Activated naive CD8-positive, alpha-beta T cell treated with anti-CD3 and anti-CD28 coated beads for 36 hours (primary cell): ENCODE measurements at places on chromosomes 16 and 17. TPM values are rescaled to one million over a fixed set of nuclear protein-coding genes. Genes with fewer than 3 reads are reported as not detected.

DNA sequence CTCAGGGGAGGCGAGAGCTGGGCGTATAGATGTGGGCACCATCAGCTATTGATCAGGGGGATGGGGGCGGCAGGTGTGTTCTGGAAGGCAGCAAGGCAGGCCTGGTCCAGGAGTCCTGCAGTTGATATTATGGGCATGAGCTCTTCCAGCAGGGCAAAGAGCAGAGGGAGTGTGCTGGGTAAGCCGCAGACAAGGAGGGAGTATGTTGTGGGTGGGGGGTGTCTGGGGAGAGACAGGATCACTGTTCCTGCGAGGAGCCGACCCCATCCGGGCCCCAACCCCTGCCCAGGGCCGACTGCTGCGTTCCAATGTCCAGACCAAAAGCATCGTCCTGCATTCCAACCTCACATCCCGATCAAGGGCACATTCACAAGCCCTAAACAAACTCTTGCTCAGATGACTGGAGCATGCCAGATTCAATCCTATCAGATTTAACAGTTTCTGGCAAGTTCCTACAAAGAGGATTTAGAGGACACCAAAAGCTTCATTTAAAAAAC, 9.2 kb downstream of the MXRA7 start:
- no peak overlapping the region for H3K27ac ChIP-seq
- no peaks in the 10 kb centered on the region for H3K27me3 ChIP-seq
- no peaks in the 10 kb centered on the region for H3K4me1 ChIP-seq
- H3K36me3 ChIP-seq = no peaks in the 10 kb centered on the region

GRCh38 chr16:84913315-84913714, 93.5 kb downstream of the CRISPLD2 start:
- H3K4me3 ChIP-seq = no peak overlapping the region
- H3K27me3 ChIP-seq = peaks cover 30% of the 10 kb centered on the region
- DNase-seq = no peak
- no peaks in the 10 kb centered on the region for H3K36me3 ChIP-seq

DNA sequence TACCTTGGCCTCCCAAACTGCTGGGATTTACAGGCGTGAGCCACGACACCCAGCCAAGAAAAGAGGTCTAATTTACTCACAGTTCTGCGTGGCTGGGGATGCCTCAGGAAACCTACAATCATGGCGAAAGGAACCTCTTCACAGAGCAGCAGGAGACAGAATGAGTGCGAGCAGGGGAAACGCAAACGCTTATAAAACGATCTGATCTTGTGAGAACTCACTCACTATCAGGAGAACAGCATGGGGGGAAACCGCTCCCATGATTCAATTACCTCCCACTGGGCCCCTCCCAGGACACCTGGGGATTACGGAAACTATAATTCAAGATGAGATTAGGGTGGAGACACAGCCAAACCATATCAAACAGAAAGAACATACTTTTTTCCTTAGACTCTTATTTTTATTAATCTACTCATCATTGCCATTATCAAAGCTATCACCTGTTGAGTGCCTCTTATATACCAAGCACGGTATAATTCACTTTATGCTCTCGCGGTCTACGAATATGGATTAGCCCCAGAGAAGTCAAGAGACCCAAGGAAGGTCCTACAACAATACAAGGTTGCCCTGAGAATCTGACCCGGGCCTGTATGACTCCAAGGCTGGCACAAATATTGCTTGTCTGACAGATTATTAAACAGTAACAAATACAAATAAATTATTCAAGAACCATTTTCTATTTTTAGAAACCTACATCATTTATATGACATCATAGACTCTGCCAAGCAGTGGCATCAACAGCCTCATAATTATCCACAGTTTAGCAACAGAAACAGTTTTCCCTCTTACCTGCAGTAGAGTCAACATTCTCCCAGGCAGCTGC, 2.4 kb downstream of the POLR3K start:
- H3K4me1 ChIP-seq = peaks cover 29% of the 10 kb centered on the region
- H3K27ac ChIP-seq = peak overlapping the region; percentile 56
- H3K4me3 ChIP-seq = peak overlapping the region; percentile 92
- no peak for DNase-seq
- no peaks in the 10 kb centered on the region for H3K27me3 ChIP-seq

DNA sequence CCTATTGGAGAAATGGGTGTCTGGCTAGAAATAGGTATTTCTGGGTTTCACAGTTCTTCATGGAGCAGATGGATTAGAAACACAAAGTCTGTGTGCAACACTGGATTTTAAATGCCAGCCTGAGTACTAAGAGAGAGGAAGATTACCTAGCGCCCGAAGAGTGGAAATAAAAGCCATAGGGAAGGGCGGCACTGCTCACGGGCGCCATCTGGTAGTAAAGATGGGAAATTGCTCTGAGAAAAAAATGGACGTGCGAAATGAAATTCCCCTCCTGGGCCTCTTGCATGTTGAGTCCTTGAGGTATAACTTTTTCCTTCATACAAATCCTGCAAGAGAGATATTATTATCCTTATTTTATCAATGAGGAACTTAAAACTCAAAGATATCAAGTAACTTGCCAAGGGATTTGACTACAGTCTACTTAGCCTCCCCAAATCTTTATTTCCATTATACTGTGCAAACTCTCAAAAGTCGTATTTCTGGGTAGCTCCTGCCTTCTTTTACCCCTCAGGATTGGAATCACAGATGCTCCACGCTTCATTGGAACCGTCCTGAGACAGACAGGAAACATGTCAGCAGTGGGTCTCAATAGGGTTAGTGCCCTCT, 72.8 kb downstream of the MMD start:
- H3K27me3 ChIP-seq = peaks cover 5% of the 10 kb centered on the region
- no peak overlapping the region for H3K27ac ChIP-seq
- no peaks in the 10 kb centered on the region for H3K36me3 ChIP-seq
- peaks cover 15% of the 10 kb centered on the region for H3K4me1 ChIP-seq

GRCh38 chr17:69084911-69085310, 24.2 kb upstream of the ABCA9 start:
- no peaks in the 10 kb centered on the region for H3K4me1 ChIP-seq
- no peak overlapping the region for H3K4me3 ChIP-seq
- H3K27me3 ChIP-seq = no peaks in the 10 kb centered on the region
- H3K36me3 ChIP-seq = peaks cover 3% of the 10 kb centered on the region
- H3K27ac ChIP-seq = no peak overlapping the region

- H3K4me3 ChIP-seq = no peak overlapping the region
- DNase-seq = no peak
- H3K4me1 ChIP-seq = peaks cover 8% of the 10 kb centered on the region
- H3K27ac ChIP-seq = no peak overlapping the region
- peaks cover 4% of the 10 kb centered on the region for H3K36me3 ChIP-seq
Observed at GRCh38 chr17:68482576-68483041, 25.3 kb upstream of the WIPI1 start.

DNA sequence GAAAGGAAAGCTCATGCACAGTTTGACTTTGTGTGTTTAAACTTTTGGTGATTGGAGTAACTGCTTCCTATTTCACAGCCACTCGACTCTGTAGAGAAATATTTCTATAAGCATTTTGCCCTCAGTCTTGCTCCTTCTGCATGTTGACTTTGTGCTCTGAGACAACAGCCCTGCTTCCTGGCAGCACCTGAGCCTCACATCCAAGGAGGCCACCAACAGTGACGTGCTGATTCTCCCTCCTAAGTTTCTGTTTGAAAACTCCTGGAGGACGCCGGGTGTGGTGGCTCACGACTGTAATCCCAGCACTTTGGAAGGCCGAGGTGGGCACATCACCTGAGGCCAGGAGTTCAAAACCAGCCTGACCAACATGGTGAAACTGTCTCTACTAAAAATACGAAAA, 23.9 kb upstream of the WSB1 start:
- no peak overlapping the region for H3K4me3 ChIP-seq
- no peak for DNase-seq

GRCh38 chr17:20916383-20916782, 126.4 kb downstream of the USP22 start:
- H3K27me3 ChIP-seq = peaks cover 19% of the 10 kb centered on the region
- no peak overlapping the region for H3K4me3 ChIP-seq
- H3K36me3 ChIP-seq = no peaks in the 10 kb centered on the region

- H3K36me3 ChIP-seq = no peaks in the 10 kb centered on the region
- H3K27ac ChIP-seq = no peak overlapping the region
- H3K4me3 ChIP-seq = no peak overlapping the region
- H3K27me3 ChIP-seq = no peaks in the 10 kb centered on the region
- no peaks in the 10 kb centered on the region for H3K4me1 ChIP-seq
Observed at GRCh38 chr16:7602291-7602950, 269.8 kb downstream of the RBFOX1 start.

DNA sequence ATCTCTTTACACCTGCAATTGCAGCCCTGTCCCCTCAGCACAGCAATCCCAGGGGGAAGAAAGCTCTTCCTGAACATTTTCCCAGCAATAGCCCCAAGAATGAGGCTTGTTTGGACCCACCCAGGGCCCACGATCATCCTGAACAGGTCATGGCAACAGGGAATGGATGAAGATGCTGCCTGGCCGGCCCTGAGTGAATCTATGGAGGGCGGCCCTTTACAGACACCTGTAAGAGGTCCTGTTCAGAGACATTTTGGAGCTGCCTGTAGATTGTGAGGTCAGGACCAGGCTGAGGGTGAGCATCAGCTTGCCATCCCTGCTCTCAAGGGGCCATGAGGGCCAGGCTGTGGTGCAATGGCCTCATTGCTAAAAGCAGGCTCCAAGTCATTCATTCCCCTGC, 69.1 kb downstream of the COG7 start:
- H3K4me3 ChIP-seq = no peak overlapping the region
- H3K27ac ChIP-seq = no peak overlapping the region
- no peaks in the 10 kb centered on the region for H3K4me1 ChIP-seq
- no peaks in the 10 kb centered on the region for H3K27me3 ChIP-seq
- DNase-seq = no peak

GRCh38 chr17:17375841-17376240, 72.7 kb downstream of the NT5M start:
- H3K27me3 ChIP-seq = no peaks in the 10 kb centered on the region
- H3K4me1 ChIP-seq = no peaks in the 10 kb centered on the region
- H3K36me3 ChIP-seq = no peaks in the 10 kb centered on the region
- DNase-seq = no peak
- no peak overlapping the region for H3K4me3 ChIP-seq

DNA sequence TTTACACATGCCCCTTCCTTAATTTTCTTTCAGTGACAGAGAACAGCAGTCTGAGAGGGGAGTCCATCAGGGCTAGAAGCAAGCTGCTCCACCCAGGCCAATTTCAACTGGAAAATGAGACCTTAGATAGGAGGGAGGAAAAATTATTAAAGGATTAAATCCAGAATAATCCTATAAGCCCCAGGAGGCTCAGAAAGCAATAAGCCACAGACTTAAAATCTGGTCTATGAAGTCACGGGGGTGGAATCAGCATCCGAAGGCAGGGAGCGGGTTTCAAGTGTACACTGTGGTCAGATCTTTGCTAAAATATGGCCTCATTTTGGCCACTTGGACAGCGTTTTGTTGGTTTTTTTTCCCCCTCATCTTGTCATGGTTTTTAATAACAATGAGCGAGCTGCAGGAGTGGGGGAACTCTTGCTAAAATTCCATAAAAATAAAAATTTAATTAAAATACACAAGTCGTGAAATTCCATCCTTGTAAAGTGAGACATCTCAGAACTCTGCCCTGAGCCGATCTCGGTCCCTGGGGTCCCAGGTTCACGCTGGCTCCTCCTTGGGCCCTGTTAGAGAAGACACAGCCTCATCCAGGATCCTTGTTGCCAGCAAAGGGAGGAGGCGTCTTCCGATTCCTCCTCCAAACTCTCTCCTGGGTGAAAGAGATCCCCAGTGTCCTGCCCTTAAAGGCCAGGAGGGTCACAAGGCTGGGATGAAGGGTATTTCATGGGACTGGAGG, 51.6 kb upstream of the ETV4 start:
- no peaks in the 10 kb centered on the region for H3K27me3 ChIP-seq
- no peak for DNase-seq
- no peaks in the 10 kb centered on the region for H3K36me3 ChIP-seq

DNA sequence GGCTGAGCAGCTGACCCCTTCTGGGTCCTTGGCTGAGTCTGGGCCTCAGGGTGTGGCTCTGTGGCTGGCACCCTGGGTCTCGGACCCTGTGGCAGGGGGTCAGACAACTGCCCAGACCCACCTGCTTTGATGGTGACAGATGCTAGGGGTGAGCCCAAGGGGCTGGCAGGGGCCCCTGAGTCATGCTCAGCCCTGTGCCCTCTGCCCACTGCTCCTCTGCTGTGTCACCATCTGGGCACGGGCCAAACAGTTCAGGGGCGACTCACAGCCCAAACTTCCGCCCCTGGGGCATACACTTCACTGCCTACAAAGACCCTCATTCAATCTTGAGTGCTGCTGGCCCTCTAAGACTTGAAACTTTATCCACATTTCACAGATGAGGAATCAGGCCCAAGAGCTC, 5.7 kb downstream of the ADGRG1 start:
- H3K4me3 ChIP-seq = no peak overlapping the region
- H3K27me3 ChIP-seq = peaks cover 13% of the 10 kb centered on the region
- no peak for DNase-seq
- H3K36me3 ChIP-seq = no peaks in the 10 kb centered on the region

DNA sequence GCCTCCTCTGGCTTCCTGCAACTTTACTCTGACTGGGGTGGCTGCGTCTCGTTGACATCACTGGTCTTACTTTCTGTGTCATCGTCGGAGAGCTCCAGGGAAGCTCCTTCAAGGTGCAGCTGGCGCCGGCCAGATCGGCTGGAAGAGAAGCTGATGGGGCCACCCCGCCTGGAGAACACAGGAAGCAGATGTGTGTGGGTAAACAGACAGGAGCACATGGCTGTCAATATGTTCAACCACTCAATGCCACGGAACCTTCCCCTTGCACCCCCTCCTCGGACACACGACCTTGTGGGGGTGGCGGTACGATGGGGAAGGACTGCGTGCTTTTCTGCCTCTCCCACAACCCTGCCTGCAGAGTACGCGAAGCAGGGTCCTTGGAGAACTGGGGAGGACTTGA, 40.1 kb downstream of the NDEL1 start:
- H3K4me1 ChIP-seq = no peaks in the 10 kb centered on the region
- peaks cover 4% of the 10 kb centered on the region for H3K36me3 ChIP-seq
- H3K4me3 ChIP-seq = no peak overlapping the region
- DNase-seq = no peak
- no peak overlapping the region for H3K27ac ChIP-seq

- DNase-seq = no peak
- no peaks in the 10 kb centered on the region for H3K27me3 ChIP-seq
- H3K36me3 ChIP-seq = no peaks in the 10 kb centered on the region
- no peaks in the 10 kb centered on the region for H3K4me1 ChIP-seq
- H3K4me3 ChIP-seq = no peak overlapping the region
Observed at GRCh38 chr16:79195938-79196337, 404.6 kb downstream of the MAF start.

The TBC1D3C gene
- total RNA-seq = 0.91 TPM

The NPIPA3 gene
- not detected for total RNA-seq

The GGA2 gene
- 70.9 TPM for total RNA-seq

The CHST5 gene
- total RNA-seq = not detected

The CTU2 gene
- 62.7 TPM for total RNA-seq

The RHBDL1 gene
- 0.49 TPM for total RNA-seq

The CXCL16 gene
- total RNA-seq = 2.0 TPM
